GM23338 (cell line): ENCODE measurements at places on chromosomes 7 and 10. TPM values are rescaled to one million over a fixed set of nuclear protein-coding genes. Genes with fewer than 3 reads are reported as not detected.
A peak's percentile ranks its signal among the peaks of the same experiment; 100 is the strongest.

SUGCT gene
- polyA plus RNA-seq: 4.2 and 5.2 TPM in 2 replicates

DNA sequence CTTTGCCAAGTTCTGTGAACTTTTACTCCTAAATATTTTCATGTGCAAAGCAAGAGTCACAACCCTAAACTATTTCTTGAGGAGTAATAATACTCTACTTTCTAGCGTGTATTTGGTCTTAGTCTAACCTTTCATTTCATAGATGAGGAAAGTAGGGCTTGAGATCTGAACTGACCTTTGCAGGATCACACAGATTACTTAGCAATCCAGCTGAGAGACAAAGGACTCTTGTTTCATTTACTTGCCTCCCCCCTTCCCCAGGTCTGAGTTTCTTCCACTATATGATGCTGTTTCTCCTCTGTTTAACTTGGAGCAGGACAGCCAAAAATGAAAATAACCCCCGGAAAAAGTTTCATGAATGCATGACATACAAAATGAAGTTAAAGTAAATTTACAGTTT lies 75.3 kb upstream of the PTN start:
- H3K4me3 ChIP-seq: no peak overlapping the region
- H3K36me3 ChIP-seq: no peaks in the 10 kb centered on the region
- no peak overlapping the region for H3K27ac ChIP-seq

- no peak overlapping the region for H3K27ac ChIP-seq
- no peak overlapping the region for H3K4me3 ChIP-seq
- no peaks in the 10 kb centered on the region for H3K36me3 ChIP-seq
- no peaks in the 10 kb centered on the region for H3K4me1 ChIP-seq
These were observed 64.4 kb upstream of the NANOS1 start for GRCh38 chr10:118965096-118965495.

PPP1R3C gene
- polyA plus RNA-seq: 0.91 and 0.94 TPM in 2 replicates

DNA sequence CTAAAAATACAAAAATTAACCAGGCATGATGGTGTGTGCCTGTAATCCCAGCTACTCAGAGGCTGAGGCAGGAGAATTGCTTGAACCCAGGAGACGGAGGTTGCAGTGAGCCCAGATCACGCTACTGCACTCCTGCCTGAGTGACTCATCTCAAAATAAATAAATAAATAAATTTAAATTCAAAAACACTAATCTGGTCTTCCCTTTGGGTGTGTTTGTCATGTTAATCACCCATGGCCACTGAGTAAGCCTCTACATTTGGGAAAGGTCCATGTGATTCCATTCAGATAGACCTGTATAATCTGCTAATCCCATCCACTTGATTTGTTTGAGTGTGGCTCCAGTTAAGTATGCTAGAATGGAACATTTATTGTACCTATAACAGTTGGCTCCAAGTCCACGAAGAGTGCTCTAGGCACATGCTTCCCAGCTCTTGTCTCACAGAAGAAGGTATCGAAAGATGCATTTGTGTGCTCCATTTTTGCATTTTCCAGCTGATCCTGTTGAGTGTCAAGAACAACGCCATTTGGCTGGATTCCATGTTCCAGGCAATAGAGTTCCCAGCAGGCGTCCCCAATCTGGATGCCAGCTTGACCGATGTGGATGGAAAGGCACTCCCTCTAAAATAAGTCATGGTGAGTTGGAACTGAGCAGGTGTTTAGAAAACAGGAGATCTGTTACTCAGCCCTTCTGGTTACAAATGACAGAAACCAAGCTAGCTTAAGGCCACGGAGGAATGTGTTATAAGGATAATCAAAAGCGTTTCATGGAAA lies 4.0 kb downstream of the TUBAL3 start:
- no peak overlapping the region for H3K4me3 ChIP-seq
- no peaks in the 10 kb centered on the region for H3K36me3 ChIP-seq
- H3K4me1 ChIP-seq: no peaks in the 10 kb centered on the region

DNA sequence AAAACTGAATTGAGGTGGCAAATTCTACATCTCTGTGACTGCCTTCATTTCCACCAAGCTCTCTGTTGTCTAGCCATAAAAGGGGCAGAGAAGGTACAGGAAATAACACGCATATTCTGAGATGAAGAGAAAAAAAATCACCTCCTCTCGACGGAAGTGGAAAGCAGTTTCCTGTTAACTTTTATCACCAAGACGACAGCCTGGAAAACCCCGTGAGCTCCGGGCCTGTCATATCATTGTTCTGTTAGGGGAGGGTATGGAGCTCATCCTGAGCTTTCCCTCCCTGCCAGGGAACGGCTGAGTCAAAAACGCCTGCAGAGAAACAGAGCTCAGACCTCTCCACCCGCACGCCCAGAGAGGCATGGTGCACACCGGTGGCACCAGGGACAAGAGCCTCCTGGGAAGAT lies 200.3 kb downstream of the PRPF18 start:
- H3K27me3 ChIP-seq: no peaks in the 10 kb centered on the region
- H3K27ac ChIP-seq: 0 out of 2 replicates have a peak overlapping the region, but pooled peaks have one; percentile 47
- H3K4me1 ChIP-seq: no peaks in the 10 kb centered on the region; the same call in 1 of the 2 replicates
- no peak for DNase-seq
- H3K4me3 ChIP-seq: no peak overlapping the region

CDHR1 gene
- polyA plus RNA-seq: 3.2 TPM in 2 replicates

CALML3 gene
- polyA plus RNA-seq: not detected in 2 replicates

GRCh38 chr10:76466836-76467503 lies 1035.5 kb downstream of the LRMDA start:
- no peak overlapping the region for H3K4me3 ChIP-seq
- DNase-seq: no peak
- H3K4me1 ChIP-seq: no peaks in the 10 kb centered on the region
- H3K36me3 ChIP-seq: no peaks in the 10 kb centered on the region

GRCh38 chr10:6738112-6738768 lies 158.2 kb upstream of the PRKCQ start:
- peaks cover 37% of the 10 kb centered on the region for H3K4me1 ChIP-seq
- DNase-seq: peak; percentile 32
- H3K4me3 ChIP-seq: no peak overlapping the region
- H3K27ac ChIP-seq: no peak overlapping the region

GPR37 gene
- 3.7 and 3.9 TPM in 2 replicates for polyA plus RNA-seq

- DNase-seq: peak; percentile 39
- H3K4me1 ChIP-seq: peaks cover 24% of the 10 kb centered on the region
- H3K27me3 ChIP-seq: no peaks in the 10 kb centered on the region
- H3K27ac ChIP-seq: peak overlapping the region; percentile 91; the same call in 1 of the 2 replicates
- H3K36me3 ChIP-seq: peaks cover 10% of the 10 kb centered on the region
These were observed 994 bp upstream of the CYP51A1 start for GRCh38 chr7:92135052-92135889.

DNA sequence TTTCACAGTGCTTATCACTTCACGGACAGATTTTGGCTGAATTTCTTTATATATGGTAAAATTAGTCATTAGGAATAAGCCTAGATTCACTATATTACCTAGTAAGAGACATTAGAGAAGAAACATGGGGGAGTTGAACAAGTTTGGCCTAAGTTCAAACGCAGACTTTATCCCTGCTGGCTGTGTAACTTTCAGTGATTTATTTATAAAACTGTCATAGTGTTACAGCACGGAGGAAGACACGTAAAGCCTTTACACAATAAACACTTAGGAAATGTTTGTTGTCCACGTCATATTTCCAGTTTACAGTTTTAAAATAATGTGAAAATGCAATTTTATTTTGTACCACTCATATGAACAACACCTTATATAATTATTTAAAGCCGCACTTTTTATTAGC lies 661.5 kb downstream of the MAGI2 start:
- H3K36me3 ChIP-seq: no peaks in the 10 kb centered on the region; the same call in 1 of the 2 replicates
- H3K27ac ChIP-seq: no peak overlapping the region
- peaks cover 11% of the 10 kb centered on the region for H3K4me1 ChIP-seq
- DNase-seq: no peak
- H3K4me3 ChIP-seq: no peak overlapping the region
- H3K27me3 ChIP-seq: no peaks in the 10 kb centered on the region

PRPS1L1 gene
- not detected in 2 replicates for polyA plus RNA-seq

CCDC172 gene
- polyA plus RNA-seq: 17.6 and 20.6 TPM in 2 replicates

- H3K27ac ChIP-seq: no peak overlapping the region
- H3K4me3 ChIP-seq: no peak overlapping the region
- H3K27me3 ChIP-seq: no peaks in the 10 kb centered on the region
- no peak for DNase-seq
- H3K36me3 ChIP-seq: 0 out of 2 replicates have a peak, but pooled peaks cover 3% of the 10 kb centered on the region
These were observed 56.1 kb downstream of the ZNF92 start for GRCh38 chr7:65429642-65430343.

MAGI2 gene
- polyA plus RNA-seq: 7.3 and 10.4 TPM in 2 replicates

PON1 gene
- 1.2 and 2.1 TPM in 2 replicates for polyA plus RNA-seq

OR13A1 gene
- 0.09 and 0.21 TPM in 2 replicates for polyA plus RNA-seq

DNA sequence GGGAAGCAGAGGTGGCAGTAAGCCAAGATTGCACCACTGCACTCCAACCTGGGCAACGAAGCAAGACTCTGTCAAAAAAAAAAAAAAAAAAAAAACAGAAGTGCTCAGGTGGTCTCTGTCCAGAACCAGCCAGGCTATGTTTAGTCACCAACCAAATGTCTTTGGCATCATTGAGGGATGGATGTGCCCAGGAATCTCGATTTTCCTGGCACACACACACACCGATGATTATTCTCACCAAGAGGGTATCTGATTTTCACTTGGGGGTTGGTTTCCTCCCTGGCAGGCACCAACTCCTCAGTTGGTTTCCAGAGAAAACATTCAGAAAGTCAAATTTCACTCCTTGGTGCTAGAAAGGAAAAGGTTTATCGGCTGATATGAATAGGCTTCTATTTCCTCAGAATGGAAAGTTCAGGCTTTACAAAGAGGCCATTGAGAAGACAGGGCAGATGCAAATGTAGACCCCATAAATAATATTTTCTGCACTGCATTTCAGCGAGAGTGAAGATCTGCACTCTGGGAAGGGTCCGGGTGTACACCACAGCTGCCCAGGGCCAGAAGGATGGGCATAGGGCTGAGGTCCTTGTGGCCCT lies 154.8 kb downstream of the TNS3 start:
- no peaks in the 10 kb centered on the region; the same call in 1 of the 2 replicates for H3K36me3 ChIP-seq
- H3K4me3 ChIP-seq: no peak overlapping the region
- no peaks in the 10 kb centered on the region for H3K4me1 ChIP-seq
- H3K27ac ChIP-seq: no peak overlapping the region
- no peaks in the 10 kb centered on the region for H3K27me3 ChIP-seq

GRCh38 chr7:111860248-111860647 lies 298.0 kb upstream of the IMMP2L start:
- no peaks in the 10 kb centered on the region; the same call in 1 of the 2 replicates for H3K36me3 ChIP-seq
- H3K27ac ChIP-seq: no peak overlapping the region
- no peak for DNase-seq
- H3K27me3 ChIP-seq: no peaks in the 10 kb centered on the region

DNA sequence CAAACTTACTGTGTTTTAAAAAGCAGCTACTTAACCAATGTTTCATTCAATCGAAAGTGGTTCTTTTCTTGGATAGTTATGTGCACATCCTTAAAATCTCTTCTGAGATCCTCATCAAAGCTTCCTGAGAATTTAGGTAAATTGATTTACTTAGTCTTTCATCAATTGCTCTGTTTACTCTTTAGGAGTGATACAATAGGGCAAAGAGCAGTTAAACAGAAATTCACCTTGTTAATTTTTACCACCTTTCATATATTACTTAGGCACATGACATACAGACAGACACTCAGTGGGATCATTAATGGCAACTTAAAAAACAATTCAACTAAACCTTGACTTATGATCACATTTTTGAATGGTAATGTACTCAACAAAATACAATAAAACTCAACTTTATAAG lies 456.3 kb downstream of the DGKB start:
- no peaks in the 10 kb centered on the region for H3K4me1 ChIP-seq
- H3K36me3 ChIP-seq: no peaks in the 10 kb centered on the region
- no peak overlapping the region for H3K4me3 ChIP-seq
- H3K27me3 ChIP-seq: no peaks in the 10 kb centered on the region

GLI3 gene
- polyA plus RNA-seq: 16.1 and 23.5 TPM in 2 replicates

GRCh38 chr7:3193379-3194120 lies 107.5 kb upstream of the SDK1 start:
- peaks cover 31% of the 10 kb centered on the region for H3K4me1 ChIP-seq
- no peak for DNase-seq
- no peaks in the 10 kb centered on the region for H3K36me3 ChIP-seq
- 0 out of 2 replicates have a peak overlapping the region, but pooled peaks have one; percentile 1 for H3K4me3 ChIP-seq
- no peaks in the 10 kb centered on the region for H3K27me3 ChIP-seq

- peaks cover 14% of the 10 kb centered on the region for H3K4me1 ChIP-seq
- peak; percentile 57 for DNase-seq
- no peaks in the 10 kb centered on the region for H3K36me3 ChIP-seq
- no peaks in the 10 kb centered on the region for H3K27me3 ChIP-seq
- H3K4me3 ChIP-seq: no peak overlapping the region
These were observed 49.2 kb downstream of the CUL2 start for GRCh38 chr10:35040760-35041501.

DNA sequence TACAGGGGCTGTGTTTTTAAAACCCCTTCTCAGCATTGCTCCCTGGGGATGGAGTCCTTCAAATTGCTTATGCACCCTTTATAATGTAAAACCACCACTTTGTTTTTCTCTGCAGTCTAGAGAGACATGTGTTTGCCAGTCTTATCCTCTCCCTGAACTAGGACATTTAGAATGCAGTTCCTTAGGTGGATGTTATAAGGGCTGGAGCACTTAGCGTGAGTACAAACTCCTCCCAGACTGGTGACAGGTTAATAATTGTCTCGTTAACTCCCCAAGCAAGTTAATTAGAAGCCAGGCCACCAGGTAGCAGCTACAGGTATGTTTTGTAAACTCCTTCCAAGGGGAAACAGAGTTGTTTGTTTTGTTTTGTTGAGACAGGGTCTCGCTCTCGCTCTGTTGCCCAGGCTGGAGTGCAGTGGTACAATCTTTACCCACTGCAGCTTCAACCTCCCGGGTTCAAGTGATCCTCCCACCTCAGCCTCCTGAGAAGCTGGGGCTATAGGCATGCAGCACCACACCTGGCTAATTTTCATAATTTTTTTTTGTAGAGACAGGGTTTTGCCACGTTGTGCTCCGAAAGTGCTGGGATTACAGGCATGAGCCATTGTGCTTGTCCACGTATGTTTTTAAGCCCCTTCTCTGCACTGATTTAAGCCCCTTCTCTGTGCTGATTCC lies 100.2 kb downstream of the FAM107B start:
- H3K27ac ChIP-seq: no peak overlapping the region
- DNase-seq: peak; percentile 54
- H3K36me3 ChIP-seq: no peaks in the 10 kb centered on the region
- H3K4me3 ChIP-seq: no peak overlapping the region
- peaks cover 22% of the 10 kb centered on the region for H3K4me1 ChIP-seq
- no peaks in the 10 kb centered on the region for H3K27me3 ChIP-seq

GRCh38 chr7:118758582-118758981 lies 534.1 kb downstream of the ANKRD7 start:
- H3K4me3 ChIP-seq: no peak overlapping the region
- no peak for DNase-seq
- H3K27me3 ChIP-seq: no peaks in the 10 kb centered on the region

FAM180A gene
- polyA plus RNA-seq: not detected in 2 replicates

CTAGE6 gene
- polyA plus RNA-seq: not detected in 2 replicates

DNA sequence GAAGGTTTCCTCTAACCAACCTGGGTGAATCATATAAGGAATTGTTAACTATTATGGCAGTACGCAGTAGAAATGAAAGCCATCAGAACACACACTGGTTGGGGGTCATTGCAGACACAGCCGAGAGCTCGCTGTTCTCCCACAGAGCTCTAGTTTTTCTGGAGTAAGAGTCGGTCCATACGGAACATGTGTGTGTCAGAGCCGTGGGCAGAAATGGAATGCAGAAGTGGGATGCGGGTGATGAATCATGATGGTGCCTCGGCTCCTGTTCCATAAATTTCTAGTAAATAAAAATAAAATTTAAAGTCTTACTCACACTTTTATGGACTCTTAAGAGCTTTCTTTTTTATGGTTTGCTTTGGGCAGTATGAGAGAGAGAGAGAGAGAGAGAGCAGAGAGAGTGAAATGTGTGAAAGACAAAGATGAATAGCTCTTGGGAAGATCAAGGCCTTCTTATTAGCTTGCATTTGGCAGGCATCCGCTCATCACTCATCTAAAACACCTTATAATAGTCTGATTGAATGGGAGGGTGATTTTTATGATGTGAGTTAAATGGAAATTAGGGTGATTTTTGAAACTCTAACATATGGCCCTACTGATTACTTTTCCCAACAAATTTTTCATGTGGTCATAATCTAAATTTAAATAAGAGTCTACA lies 98.8 kb upstream of the PFKP start:
- peaks cover 4% of the 10 kb centered on the region for H3K4me1 ChIP-seq
- no peaks in the 10 kb centered on the region for H3K36me3 ChIP-seq
- H3K27me3 ChIP-seq: no peaks in the 10 kb centered on the region

INHBA gene
- polyA plus RNA-seq: 1.0 and 1.3 TPM in 2 replicates
